ENCODE measurements at places on chromosomes 12 and 14.

DNA sequence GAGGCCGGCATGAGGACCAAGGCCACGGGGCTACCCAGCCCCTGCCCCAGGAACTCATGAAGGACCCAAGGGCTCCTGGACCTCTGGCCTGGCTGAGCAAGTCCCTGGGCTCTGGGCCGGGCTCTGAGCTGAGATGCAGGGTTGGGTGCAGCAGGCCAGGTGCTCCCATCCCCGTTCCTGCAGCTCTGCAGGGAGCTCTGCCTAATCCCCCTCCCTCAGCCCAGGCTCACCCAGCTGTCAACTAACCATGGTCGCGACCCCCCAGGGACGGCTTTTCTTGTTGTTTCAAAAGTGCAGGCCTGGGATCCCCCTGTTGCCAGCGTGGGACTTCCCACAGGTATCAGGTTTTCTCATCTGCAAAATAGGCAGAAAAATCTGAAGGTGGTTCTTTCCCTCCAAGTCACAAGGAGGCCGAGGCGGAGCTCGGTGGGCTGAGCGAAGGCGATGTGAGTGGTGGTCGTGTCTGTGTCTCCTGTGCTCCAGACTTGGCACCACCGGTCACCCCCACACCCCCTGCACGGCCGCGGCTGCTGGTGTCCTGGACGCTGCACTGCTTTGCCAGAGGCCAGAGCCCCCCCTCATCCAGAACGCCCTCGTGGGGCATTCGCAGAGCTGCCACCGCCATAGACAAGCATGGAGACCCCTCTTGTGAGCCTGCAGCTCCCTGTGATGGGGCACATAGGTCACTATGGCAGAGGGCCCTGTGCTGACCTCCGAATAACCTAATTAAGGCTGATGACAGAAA, 22.5 kb upstream of the GALNT9 start:
- no peak for DNase-seq

GRCh38 chr14:57487771-57488170, 5.9 kb downstream of the CCDC198 start:
- DNase-seq: no peak

DNA sequence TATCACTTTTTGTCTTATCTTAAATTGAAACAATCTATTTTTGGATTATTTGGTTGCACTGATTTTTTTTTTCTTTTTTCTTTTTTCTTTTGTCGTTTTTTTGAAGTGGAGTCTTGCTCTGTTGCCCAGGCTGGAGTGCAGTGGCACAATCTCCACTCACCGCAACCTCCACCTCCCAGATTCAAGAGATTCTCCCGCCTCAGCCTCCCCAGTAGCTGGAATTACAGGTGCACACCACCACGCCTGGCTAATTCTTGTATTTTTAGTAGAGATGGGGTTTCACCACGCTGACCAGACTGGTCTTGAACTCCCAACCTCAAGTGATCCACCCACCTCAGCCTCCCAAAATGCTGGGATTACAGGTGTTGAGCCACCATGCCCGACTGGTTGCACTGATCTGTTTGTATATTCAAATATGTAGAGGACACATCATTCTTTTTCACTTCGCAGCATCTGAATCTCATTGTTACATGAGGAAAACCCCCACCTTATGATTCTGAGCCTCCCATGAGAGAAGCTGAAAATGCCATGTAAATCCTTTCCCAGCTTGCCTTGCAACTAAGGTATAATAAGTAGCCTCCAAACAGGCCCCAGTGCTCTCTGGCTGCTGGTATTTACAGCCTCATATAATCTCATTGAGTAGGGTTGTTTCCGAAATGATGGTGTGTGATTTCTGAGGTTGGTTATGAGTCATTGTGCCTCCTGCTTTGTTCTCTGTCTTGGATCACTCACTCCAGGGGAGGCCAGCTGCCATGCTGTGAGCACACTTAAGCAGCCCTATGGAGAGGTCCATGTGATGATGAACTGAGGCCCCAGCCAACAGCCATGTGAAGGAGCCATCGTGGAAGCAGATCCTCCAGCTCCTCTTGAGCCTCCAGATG, 5.2 kb upstream of the HSP90B1 start:
- DNase-seq: no peak

DNA sequence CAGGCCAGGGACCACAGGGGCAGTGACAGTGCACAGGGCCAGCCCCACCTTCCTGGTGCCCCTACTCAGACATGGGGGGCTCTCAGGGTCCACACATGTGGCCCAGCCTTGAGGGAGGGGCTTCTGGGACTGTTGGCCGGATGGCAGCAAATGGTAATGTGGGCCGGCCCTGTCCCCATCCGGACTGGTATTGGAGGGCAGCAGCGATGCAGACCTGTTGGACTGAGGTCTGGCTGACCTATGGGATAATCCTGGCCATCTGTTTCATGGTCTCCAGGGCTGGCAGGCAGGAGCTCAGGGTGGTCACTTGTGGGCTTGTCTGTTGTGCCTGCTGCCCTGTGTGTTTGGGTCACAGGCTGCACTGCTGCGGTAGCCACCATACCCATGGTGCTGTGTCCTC, 387.5 kb downstream of the TMEM121 start:
- DNase-seq: no peak

DNA sequence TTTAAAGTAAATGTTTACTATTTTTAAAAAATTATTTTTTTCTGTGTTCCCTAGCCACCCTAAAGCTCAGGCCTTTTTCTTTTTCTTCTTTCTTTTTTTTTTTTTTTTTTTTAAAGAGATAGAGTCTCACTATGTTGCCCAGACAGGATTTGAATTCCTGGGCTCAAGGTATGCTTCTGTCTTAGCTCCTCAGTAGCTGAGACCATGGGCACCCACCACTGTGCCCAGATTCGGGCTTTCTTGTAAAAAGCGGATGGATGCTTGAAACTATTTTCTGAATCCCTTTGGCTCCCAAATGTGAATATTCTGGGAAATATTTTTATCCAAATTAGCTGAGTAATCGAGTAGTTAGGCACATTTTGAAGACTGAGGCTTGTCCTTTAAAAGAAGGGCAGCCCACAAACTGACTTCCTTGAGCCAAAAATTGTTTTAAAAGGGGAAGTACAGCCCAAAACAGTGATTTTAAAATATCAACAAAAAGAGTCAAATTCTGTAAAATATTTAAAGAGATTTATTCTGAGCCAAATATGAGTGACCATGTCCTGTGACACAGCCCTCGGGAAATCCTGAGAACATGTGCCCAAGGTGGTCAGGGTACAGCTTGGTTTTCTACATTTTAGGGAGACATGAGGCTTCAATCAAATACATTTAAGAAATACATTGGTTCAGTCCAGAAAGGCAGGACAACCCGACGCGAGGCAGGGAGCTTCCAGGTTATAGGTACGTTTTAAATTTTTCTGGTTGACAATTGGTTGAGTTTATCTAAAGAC, 28.8 kb upstream of the HIGD1C start:
- DNase-seq: no peak

GRCh38 chr14:79551523-79551922, 659.8 kb downstream of the DIO2 start:
- no peak for DNase-seq

DNA sequence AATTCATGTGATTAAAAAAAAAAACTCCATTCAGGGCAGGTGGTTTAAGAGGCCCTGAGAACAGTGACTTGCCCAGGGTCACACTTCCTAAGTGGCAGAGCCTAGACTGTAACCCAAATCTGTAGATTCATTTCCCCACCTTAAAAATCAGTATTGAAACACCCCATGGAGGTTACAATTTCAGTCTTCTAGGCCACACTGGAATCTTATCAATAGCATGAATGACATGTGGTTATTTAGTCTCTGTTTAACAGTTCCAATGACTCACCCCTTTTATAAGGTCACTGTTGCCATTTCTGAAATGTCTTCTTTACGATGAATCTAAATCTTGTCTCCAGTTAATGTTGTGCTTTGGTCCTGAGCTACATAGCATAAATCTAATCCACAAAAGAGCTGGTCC, 262.3 kb upstream of the GRIP1 start:
- DNase-seq: no peak

GRCh38 chr12:11855983-11856374, 206.5 kb downstream of the ETV6 start:
- DNase-seq: peak; percentile 74

GRCh38 chr14:101111620-101112290, 208.2 kb upstream of the RTL1 start:
- no peak for DNase-seq

GRCh38 chr12:123223241-123223668, 9.7 kb downstream of the MPHOSPH9 start:
- no peak for DNase-seq

GRCh38 chr14:100442498-100443490, 119.7 kb downstream of the SLC25A47 start:
- no peak for DNase-seq

DNA sequence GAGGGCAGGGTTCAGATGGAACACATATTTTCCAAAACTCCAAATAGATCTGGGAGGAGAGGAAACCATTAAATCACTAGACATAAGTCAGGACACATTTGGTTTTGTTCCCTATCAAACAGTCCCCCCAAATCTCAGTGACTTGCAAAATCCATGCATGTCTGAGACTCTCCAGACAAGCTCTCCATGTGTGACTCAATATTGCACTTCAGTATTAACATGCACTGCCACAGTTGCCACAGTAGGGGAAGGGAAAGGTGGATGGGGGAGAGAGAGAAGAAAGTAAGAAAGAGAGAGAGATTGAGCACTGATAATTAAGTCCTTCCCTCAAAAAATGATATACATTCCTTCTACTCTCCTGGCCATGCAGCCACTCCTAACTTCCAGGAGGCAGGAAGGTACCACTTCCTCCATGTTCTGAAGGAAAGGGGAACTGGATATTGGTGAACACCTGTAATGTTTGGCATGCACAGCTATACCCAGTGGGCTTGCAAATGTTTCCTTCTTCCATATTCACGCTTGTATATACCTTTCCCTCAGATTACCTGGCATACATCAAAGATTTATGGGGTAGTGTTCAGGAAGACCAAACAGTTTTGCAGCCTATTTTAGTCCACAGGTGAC, 310.0 kb downstream of the ZFP36L1 start:
- DNase-seq: no peak

DNA sequence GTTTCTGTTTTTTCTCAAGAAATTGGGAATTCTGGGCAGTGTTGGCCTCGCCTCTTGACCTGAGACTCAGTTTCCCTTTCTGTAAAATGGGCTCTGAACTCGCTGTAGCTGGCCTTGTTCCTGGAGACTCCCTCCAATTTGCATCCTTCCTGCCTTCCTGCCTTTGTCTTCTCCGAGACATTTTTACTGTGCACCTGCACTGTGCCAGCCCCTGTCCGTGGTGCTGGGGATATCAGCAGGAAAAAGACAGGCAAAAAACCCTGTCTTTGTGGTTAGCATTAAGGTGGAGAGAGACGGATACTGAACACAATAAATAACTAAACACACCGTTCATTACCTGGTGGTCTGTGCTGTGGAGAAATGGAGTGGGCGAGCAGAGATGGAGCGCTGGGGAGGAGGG, 129.8 kb downstream of the AACS start:
- DNase-seq: no peak

DNA sequence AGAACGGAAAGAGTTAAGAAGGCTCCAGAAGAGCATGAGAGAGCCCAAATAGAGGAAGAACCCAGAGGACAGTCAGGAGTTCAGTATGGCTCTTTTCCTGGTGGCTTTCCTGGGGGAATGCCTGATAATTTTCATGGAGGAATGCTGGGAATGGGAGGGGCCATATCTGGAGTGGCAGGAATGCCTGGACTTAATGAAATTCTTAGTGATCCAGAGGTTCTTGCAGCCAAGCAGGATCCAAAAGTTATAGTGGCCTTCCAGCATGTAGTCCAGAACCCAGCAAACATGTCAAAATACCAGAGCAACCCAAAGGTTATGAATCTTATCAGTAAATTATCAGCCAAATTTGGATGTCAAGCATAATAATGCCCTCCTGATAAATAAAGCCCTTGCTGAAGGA, 15.5 kb upstream of the SYT10 start:
- no peak for DNase-seq

GRCh38 chr12:42426746-42427145, 100.8 kb downstream of the PPHLN1 start:
- no peak for DNase-seq

DNA sequence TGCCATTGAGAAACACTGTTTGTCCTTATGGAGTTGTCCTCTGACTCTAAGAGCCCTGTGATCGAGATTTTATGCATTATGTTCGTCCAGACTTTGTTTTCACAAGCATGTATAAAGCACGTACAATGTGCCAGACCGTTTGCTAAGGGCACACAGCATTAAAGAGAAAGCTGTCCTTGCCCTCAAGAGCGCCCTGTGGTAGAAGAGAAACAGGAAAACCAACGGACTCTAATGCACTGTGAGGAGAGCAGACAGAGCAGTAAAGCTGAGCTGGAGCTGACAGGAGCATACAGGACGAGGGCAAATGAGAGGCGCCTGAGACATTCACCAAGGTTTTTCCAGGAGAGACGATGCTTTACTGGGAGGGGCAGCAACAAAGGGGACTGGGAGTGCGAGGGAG, 66.2 kb upstream of the OVCH1 start:
- DNase-seq: no peak

DNA sequence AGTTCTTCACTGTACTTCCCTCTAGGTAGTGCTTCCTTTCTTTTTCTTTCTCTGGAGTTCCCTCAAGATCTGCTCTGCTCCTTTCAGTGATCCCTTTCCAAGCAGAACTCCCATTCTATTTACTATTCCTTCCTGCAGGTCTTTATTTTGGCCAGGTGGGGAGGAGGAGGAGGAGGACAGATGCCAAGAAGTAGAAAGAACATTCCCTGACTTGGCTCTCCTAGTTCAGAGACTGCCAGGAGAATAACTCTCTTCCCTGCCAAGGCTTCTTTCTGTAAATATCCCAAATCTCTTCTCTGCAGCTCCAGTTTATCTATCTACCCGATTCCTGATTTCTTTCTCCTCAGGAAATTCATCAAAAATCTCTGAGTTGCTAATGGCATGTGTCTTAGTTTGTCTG, 229.6 kb upstream of the TMEM260 start:
- no peak for DNase-seq

GRCh38 chr12:123655420-123655819, 15.5 kb upstream of the TCTN2 start:
- DNase-seq: no peak

DNA sequence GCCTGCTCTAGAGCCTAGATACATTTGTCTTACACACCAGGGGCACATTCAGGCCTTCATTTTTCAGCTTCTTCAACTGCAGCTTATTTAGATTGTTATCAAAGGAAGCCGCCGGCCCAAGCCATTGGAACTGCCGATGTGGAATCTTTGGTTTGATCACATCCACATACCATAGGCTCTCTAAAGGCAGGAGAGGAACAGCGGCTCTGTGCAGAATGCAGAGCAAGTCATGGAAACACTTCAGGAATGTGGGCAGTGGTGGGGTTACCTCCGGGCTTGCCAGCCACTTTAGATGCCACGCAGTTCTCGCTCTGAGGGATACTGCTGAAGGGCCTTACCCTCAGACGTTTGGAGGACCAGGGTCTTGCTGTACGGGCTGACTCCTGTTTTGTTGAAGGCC, 53.4 kb upstream of the PYGL start:
- no peak for DNase-seq

DNA sequence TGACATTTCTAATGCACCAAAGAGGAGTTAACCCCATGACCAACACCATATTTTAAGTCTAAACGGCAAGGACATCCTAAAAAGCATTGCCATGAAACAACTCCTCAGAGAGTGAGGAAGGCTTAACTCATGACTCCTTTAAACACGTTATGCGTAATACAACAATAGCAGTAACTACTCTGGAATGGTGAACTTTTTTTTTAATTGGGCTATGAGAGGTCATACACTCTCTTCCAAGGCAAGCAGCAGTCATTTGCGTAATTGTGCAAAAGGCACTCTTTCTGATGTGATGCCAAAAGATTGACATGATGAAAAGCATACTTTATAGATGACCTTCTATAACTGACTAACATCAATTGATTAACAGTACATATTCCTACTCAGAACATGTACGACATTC, 39.4 kb downstream of the RHOJ start:
- DNase-seq: no peak

All from AML-193 (cell line).